ENCODE measurements at places on chromosomes 3 and 15. TPM values are rescaled to one million over a fixed set of nuclear protein-coding genes. Genes with fewer than 3 reads are reported as not detected.

FBXW12 gene
- not detected for total RNA-seq

WNT7A gene
- not detected for total RNA-seq

GCHFR gene
- 1.3 TPM for total RNA-seq

KCNMB2 gene
- total RNA-seq: not detected

HHLA2 gene
- total RNA-seq: not detected

SLC2A2 gene
- total RNA-seq: not detected

TJP1 gene
- 33.7 TPM for total RNA-seq

RPL15 gene
- total RNA-seq: 3,193 TPM

PLS1 gene
- total RNA-seq: 0.16 TPM

VEPH1 gene
- total RNA-seq: 29.3 TPM

EIF2B5 gene
- total RNA-seq: 22.2 TPM

FEZF2 gene
- not detected for total RNA-seq

TMIE gene
- not detected for total RNA-seq

GNAT1 gene
- not detected for total RNA-seq

MORC1 gene
- not detected for total RNA-seq

ZBED2 gene
- total RNA-seq: not detected

RARB gene
- 5.2 TPM for total RNA-seq

PLCH1 gene
- not detected for total RNA-seq

NR2E3 gene
- total RNA-seq: not detected

CFAP20DC gene
- 4.5 TPM for total RNA-seq

IGSF11 gene
- not detected for total RNA-seq

TUSC7 gene
- not detected for total RNA-seq

FSTL1 gene
- total RNA-seq: 1,234 TPM

SYNPR gene
- total RNA-seq: not detected

CD96 gene
- total RNA-seq: 0.32 TPM

AMT gene
- 1.1 TPM for total RNA-seq

CATSPER2 gene
- under 0.01 TPM for total RNA-seq

ZNF502 gene
- 3.6 TPM for total RNA-seq

CKMT1A gene
- total RNA-seq: not detected

THRB gene
- 1.6 TPM for total RNA-seq

CCR3 gene
- total RNA-seq: not detected

ESYT3 gene
- total RNA-seq: under 0.01 TPM

FGF7 gene
- 3.2 TPM for total RNA-seq

SEMA5B gene
- total RNA-seq: not detected

MAPKBP1 gene
- 4.9 TPM for total RNA-seq

ABHD5 gene
- total RNA-seq: 24.1 TPM

SNURF gene
- 2.5 TPM for total RNA-seq

GOLGA6D gene
- not detected for total RNA-seq

ERICH6 gene
- not detected for total RNA-seq

IGF2BP2 gene
- total RNA-seq: 42.4 TPM

C3orf85 gene
- not detected for total RNA-seq

MYRIP gene
- total RNA-seq: 0.54 TPM

CD200R1L gene
- not detected for total RNA-seq

STXBP5L gene
- total RNA-seq: not detected

IMPG2 gene
- total RNA-seq: not detected

ISG20 gene
- total RNA-seq: 4.9 TPM

THSD4 gene
- 12.6 TPM for total RNA-seq

TAGLN3 gene
- not detected for total RNA-seq

XYLB gene
- 2.7 TPM for total RNA-seq

Data from cardiac atrium fibroblast (primary cell).